ENCODE measurements at places on chromosomes 1 and 21.

DNA sequence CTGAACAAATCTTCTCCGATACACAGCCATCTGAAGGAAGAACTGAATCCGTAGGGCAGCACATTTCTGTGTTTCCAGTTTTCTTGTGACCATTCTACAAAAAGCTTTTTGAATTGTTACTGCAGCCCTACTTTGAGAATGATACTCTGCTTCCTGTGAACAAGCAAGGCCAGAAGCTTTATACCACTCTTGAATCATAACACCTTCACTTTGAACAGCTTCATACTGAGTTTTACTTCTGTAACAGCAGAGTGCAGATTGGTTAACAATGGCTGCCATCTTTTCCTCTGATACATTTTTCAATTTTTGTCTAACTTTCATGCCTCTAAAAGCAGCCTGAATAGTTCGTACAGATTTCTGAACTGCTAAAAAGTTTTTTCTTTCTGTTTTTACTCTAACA, 33.6 kb upstream of the F13B start:
- no peak for DNase-seq

DNA sequence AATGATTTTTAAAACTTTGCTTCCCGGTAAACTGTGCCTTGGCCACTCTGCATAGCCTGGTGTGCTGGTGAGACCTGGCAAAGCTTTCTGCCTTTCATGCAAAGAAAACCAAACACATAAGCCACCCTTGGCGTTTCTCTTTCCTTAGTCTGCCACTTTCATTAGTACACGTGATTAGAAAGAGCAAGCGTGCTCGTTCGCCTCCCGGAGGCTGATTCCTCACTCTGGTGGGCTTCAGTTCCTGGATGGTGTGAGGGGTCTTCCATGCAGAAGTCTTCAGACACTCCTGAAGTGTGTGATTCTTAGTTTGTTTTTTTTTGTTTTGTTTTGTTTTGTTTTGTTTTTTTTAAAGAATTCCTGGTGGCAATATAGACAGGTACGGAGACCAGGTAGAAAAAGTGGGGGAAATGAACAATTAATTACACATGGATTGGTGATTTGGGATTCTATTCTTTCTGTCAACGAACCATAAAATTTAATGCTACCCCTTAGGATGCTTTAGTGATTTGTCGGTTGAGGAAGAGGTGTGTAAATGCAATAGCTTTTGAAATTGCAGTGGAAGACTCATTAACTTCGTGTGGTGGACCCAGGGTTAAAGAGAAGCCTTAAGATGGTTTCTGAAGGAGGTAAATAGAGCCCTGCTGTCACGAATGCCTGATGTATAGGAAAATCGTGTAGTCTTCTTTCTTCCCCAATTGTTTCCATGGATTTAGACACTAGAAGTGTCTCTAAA, 2.1 kb downstream of the GALNT2 start:
- no peak for DNase-seq

GRCh38 chr1:212182171-212182570, 103.0 kb upstream of the PPP2R5A start:
- no peak for DNase-seq

GRCh38 chr1:172938681-172939080, 112.1 kb downstream of the TNFSF18 start:
- no peak for DNase-seq

DNA sequence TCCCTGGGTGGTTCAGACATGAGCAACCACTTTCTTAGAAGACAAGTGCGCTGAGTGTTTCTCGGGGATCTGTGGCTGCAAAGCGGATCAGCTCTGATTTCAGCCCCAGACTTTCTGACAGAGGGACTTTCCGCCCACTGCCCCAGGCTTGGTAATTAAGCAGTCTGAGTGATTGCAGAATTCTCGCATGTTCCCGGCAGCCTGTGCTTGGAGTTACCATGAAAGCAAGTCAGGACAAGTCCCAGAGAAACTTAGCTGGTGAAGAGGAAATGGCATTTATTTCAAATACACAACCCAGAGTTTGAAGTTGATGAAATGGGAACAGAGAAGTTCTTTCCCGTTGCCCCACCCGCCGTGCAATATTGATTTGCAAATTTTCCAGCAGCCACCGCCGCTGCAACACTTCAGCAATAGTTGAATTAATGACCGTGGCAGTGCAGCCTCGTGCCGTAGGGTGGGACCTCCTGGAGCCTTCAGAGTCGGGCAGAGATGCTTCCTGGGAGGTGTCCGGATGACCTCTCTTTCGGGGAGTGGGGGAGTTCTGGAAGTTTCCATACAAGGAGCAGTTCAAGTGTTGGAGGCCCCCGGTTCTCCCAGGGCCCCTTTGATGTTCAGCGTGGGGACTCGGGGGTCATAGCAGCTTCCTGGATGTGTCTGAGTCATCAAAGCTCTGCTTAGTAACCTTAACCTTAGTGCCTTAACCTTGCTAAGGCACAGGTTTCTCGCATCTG, 134.7 kb downstream of the KAZN start:
- no peak for DNase-seq

GRCh38 chr1:234709473-234710228, 99.7 kb upstream of the IRF2BP2 start:
- DNase-seq, result no peak

- no peak for DNase-seq
These were observed 2.0 kb downstream of the TEKT2 start for GRCh38 chr1:36085686-36086526.

DNA sequence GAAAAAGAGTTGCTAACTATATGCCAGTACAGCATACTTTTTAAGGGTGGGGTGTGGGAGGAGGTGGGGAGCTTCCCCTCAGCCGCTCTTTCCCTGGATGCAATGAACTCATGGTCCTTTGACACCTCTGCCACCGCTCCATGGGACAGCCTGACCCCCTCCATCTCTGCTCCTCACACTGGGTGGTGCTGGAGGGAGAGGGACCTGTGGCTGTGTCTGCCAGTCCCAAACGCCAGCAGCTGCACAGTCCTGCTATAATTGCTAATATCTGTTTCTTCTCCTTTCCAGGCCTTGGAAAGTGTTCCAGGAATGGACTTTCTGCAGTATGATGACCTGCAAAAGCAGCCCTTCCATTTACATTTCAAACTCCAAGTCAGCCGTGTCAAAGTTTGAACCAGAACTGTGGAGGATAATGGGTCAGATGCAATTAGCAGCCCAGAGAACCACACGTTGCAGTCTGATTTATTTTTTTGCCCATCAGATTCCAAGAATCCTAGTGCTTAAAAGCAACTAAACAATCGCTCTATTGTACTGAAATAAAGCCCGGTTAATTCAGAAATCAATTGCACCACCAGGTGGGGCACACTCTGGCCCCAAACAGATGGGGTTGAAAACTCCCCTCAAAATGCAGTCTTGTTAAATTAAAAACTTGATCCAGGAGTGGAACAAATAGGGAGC, 160.7 kb upstream of the LMO4 start:
- DNase-seq, result no peak

GRCh38 chr1:228197555-228198147, 10.2 kb upstream of the OBSCN start:
- no peak for DNase-seq

DNA sequence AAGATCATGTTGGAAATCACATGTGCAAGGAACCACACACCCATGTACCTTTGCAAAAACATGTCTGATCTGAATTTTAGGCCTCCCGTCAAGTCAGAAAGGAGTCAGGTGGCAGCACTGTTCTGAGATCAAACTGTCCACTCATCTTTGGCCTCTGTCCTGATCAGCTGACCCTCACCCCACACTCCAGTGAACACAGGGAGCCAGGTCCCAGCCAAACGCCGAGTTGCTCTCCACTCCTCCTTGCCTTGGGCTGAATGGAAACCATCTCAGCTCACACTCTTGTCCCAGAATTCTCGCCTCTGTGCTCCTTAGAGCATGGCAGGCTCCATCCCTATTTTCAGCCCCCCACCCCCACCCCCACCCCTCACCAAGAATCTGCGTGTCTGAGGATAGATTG, 4.6 kb upstream of the RNF186 start:
- no peak for DNase-seq

GRCh38 chr1:115643666-115644065, 1.9 kb downstream of the VANGL1 start:
- no peak for DNase-seq

All from activated naive CD4-positive, alpha-beta T cell treated with anti-CD3 and anti-CD28 coated beads, Interleukin-2, amount 50 U/mL, for 72 hours (primary cell).